T47D (cell line): ENCODE measurements at places on chromosomes 7 and 10.
A peak's percentile ranks its signal among the peaks of the same experiment; 100 is the strongest.

DNA sequence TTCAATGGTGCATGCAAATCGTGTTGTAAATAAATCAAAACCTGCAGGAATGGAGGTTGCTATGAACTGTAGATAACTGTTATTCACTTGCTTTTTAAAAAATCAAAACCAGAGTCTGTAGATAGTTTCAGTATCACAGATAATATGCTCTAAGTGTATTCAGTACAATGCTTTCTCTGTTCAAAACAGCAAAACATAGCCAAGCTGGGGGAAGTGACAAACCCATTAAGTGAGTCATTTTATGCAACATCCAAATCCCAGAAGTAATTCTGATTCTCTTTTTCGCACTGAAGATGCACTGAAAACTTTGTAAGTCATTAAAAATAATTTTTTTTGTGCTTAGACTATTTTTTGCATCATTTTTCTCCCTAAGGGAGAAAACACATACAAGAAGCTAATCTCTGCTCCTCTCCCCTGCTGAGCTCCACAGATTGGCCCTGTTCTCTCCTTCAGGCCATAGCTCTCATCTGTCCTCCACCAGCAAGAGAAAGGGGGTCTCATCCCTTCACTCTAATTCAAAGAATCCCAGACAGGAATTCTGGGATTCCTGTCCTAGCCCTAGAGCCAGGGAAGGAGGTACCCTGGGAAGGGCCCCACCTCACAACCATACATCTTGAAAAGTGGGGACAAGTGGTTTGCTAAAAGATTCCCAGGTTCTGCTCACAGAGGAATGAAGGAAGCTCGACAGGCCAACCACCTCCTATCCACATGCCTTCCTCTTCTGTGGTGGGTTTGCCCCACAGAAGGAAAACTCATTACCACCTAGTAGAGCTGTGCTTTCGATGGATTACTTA lies 4.9 kb downstream of the PRTFDC1 start:
- DNase-seq = no peak

DNA sequence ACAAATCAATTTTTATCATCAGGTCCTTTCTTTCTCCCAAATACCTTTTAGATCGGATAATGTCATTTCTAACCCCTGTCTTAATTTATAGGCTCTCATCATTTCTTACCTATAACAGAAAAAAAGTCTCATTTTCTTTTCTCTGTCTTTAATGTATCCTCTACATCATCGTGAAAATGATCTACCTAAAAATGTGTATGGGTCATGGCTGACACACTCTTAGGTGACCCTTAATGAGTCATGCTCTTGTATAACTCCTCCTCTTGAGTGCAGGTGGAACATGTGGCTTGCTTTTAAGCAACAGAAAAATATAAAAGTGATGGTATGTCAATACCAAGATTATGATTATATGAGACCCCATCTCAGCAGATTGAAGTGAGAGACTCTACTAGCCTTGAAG lies 139.4 kb downstream of the SEMA3C start:
- DNase-seq = no peak

DNA sequence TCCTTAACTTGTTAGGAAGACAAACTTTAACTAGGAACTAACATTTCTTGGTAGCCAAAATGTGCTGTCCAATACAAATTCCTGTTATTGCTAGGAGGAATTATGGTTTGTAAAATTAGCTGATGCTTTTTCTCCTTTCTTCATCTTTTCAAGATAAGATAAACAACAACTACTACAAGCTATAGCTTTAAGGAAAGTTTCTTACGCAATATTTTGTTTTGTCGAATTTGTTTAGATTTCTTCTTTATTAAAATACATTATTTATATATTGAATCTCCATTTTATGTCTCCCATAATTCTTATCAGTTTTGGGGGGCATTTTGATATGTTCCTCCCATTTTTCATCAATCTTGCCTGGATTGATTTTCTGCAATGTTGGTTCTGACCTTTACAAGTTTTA lies 277.5 kb downstream of the SUGCT start:
- no peak for DNase-seq

DNA sequence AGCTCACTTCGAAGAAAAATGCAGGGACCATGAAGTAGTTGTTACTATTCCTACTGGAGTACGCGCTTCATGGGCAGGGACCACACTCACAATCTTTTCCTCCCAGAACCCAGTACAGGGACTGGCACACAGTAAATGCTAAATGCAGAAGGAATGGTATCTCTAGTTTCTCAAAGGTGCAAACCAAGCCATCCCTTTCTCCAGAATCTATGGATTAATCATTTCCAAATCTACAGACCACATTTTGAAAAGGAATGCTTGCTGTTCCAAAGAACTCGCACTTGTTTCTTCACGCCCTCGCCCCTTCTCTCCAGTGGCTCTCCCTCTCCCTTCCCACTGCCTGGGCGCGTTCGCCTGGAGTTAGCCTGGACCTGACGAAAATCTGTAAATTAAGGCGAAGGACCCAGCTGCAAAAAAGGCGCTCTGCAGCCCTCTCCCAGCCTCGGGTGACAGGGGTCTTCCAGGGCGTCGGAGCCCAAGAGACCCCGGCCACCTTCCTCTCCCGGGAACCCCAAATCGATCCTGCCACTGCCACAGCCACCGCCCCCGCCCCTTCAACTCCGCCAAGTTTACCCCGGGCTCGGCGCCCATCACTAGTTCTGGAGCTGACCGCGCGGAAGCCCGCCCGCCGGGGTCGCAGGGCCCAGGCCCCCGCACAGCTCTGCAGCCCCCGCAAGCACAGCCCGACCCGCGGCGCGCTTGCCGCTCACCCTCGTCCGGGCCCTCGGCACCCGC lies 527 bp downstream of the PDIA4 start:
- no peak for DNase-seq

DNA sequence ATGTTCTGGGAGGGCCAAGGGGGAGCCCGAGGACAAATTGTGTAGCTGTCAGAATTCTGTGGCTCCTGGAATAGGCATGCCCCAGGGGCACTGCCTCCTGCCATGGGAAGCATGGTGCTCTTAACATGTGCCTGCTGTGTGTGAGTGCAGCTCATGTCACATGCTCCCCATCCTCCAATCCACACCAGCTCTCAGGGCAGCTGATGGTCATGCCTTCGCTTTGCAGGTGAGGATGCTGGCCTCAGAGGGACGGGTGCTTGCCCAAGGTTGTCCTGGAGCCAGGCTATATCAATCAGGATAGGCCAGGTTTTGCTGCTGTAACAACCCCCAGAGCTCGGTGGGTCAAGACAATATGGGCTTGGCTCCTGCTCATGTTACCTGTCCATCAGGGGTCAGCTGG lies 303.4 kb downstream of the RPS24 start:
- no peak for DNase-seq

DNA sequence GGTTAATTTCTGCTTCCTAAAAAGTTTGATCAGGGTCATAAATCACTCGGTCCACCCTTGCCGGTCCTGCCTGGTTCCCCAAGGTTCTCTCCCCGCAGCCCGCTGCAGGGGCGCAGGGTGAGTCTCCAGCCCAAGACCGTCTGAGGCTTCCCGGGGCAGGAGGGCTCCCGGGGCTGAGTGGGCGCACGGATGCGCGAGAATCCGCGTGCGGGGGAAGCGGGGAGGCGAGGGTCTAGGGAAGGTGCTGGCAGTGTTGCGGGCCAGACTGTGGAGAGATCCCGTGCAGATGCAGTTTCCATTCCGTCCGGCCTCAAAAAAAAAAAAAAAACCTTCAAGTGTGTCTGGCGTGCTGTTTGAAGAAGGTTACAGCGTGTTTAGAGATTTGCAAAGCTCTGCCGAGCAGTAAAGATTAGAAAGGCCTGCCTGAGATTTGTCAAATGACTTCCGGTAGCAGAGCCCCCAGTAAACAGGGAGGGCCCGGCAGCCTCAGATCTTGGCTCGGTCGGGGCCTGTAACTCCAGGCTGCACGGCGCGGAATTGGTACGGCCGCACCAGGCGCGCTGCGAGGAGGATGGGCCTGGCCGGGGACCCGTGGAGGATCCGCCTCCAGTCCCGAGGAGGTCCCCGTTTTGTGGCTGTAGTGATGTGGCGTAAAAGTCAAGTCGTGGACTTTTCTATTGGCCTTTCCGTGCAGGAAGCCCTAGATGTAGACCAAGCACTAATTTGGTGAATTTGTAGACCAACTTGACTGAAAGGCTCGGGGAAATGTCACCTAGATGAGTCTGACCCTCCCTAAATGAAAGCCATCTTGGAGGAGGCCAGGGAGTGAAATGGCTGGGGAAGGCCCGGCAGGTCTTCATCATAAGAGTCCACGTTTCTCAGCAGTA lies 293.2 kb upstream of the NFE2L3 start:
- DNase-seq = no peak

DNA sequence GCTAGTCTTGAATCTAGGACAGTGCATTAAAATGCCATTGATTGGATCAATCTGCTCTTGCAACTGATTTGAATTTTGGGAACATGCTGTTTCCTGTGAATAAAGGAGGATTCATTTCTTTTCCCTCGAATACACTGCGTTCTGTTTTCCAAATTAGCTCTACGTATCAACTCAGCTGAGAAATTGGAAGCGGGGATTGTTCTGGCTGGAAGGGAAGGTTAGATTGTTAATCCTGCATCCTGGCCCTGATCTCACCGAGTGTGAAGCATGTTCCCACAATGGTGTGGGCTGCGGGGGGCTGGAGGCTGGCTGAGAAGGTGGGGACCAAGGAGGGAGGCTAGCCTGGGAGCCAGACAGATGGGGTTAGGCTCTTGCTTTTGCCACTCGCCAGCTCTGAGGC lies 17.6 kb downstream of the HTRA1 start:
- DNase-seq = no peak

DNA sequence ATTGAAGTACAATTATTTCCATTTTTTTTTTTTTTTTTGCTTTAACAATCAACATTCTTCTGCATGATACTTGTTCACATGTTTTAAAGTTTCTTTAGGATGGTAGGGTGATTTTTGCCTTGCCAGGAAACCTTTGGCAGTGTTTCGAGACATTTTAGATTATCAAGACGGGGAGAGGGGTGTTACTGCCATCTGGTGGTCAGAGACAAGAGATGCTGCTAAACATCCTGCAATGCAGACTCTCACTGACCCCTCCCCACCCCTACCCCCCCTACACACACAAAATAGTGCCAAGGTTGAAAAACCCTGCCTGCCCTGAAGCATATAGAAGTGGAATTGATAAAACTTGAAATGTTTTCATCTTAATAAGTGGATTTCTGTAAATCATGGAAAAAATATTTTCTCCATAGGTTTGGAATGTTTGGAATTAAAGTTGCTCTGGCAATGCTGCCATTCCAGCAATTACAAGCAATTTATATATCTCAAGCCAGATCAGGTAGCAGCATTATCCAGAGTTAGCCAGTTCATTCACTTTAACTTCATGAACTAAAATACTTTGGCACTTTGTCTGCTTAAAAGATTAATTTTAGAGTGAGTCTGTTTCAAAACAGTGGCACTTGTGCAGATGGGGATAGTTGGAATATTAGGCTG lies 62.1 kb downstream of the SDHAF3 start:
- DNase-seq = peak; percentile 11

GRCh38 chr10:31622978-31623377 lies 304.0 kb downstream of the ZEB1 start:
- no peak for DNase-seq

DNA sequence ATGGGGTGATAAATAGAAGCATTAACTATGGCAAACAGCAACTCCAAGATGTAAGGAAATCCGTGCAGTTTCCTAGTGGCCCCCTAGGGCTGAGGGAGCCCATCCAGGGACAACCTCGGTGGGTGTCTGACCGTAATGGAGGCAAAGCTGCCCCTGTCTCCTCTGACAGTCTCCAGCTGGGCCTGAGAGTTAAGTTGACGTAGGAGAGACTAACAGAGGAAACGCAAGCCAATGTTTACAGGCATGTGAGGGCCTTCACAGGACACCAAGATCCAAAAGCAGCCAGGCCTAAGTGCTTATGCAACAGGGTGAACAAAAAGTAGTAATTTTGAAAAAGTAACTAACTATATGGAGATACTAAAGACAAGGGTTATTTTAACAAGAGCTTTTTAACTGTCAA lies 330.0 kb upstream of the C7orf33 start:
- DNase-seq = no peak

- no peak for DNase-seq
Observed at GRCh38 chr10:73840056-73840402, 28.6 kb upstream of the NDST2 start.

DNA sequence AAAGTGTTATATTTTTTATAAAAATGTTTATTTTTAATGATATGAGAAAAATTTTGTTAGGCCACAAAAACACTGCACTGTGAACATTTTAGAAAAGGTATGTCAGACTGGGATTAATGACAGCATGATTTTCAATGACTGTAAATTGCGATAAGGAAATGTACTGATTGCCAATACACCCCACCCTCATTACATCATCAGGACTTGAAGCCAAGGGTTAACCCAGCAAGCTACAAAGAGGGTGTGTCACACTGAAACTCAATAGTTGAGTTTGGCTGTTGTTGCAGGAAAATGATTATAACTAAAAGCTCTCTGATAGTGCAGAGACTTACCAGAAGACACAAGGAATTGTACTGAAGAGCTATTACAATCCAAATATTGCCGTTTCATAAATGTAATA lies 64.8 kb upstream of the CAPZA2 start:
- no peak for DNase-seq

GRCh38 chr7:43960933-43961332 lies 34.7 kb downstream of the UBE2D4 start:
- DNase-seq = peak; percentile 33

GRCh38 chr7:151851145-151851751 lies 25.7 kb downstream of the PRKAG2 start:
- peak; percentile 69 for DNase-seq

DNA sequence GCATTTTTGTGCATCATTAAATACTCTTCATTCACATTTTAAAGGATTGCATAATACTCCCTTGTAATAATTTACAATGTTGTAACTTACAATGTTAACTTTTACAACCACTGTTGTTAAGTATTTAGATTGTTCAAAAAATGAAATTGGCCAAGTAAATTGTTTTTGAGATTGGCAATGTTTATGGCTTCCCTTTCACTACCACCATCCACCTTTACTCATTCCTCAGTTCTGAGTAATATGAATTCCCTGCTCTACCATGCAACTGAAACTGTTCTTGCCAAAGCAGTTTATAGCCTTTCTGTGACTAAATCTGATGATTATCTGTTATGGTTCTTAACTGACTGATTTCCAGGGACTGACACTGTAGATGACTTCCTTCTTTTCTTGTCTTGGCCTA lies 80.5 kb upstream of the TMEM106B start:
- peak; percentile 14 for DNase-seq

DNA sequence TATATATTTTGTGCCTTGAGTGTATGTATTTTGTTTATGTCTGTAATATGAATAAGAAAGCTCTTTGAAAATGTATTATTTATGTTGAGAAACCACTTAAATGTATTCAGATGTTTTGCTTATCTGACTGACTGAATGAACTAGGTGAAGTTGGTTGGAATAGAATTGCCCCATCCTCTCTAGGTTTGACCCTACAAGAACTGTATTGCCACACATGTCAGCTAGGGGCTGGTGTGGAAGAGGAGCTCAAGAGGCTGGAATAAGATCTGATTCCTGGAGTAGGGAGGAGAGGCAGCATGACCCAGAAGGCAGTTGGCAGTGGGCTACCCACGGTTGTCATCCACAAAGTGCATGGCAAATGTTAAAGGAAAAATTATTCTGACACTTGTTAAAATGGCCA lies 9.1 kb downstream of the SSMEM1 start:
- DNase-seq = no peak

DNA sequence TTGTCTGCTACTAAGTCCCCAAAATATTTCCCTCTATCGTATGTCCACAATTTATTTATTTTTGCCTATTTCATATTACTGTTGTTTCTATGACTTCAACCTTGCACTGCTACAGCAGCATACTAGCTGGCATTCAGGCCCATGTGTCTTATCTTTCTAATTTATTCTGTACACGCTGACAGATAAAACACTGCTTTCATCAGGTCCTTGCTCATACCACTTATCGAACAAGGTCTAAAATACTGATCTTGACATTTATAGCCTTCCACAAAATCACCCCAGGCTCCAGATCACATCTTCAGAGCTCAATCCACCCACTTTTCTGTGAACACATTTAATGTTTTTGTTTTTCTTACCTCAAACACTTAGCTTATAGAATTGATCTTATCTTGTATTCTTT lies 374.6 kb downstream of the THSD7A start:
- DNase-seq = no peak
